Body of pancreas (tissue), 4 donors: ENCODE measurements at places on chromosomes 6 and 20. TPM values are rescaled to one million over a fixed set of nuclear protein-coding genes. Genes with fewer than 3 reads are reported as not detected.

Gene SLC22A23
- total RNA-seq = 32.2 TPM

Gene EYS
- not detected for total RNA-seq

Gene TRIM31
- total RNA-seq = 0.26 TPM

Gene OR12D3
- total RNA-seq = not detected

Gene SLC26A8
- not detected for total RNA-seq

Gene KCNG1
- total RNA-seq = 6.2 TPM

DNA sequence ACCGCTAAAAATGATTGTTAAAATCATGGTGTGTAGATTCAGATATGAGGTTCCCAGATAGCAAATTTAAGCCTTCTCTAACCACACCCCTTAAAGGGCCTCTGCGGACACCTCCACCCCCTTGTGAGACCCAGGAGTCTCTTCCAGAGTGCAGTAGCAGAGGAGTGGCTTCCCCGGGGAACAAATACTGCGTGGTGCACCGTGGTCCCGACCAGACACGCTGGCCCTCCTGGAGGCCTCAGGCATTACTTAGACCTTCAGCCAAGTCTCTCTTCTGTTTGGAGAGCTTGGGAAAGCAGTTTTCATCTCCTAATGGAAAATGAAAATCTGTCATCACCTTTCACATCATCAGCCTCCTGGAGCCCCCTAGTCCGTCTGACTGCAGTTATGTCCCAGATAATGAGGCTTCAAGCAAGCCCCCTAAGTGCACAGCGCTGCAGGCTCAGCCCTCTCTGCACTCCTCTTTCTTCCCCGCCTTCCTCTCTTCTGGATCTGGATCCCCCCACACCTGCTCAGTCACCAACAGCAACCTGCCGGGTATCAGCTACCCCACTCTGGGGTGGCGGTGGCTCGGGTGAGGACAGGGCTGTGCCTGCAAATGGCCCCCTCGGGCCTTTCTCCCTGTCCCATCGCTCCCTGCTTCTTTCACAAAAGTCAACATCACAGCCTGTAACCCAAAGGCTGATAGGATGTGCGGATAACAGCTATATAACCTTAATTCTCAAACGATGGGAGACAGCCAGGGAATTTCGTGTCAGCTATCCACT, 58.8 kb upstream of the TAGAP start:
- H3K4me1 ChIP-seq = peaks cover 12% of the 10 kb centered on the region
- H3K27me3 ChIP-seq = no peaks in the 10 kb centered on the region
- H3K36me3 ChIP-seq = no peaks in the 10 kb centered on the region
- H3K4me3 ChIP-seq = no peak overlapping the region
- no peak overlapping the region for H3K27ac ChIP-seq

GRCh38 chr20:41392871-41393704, 26.5 kb upstream of the EMILIN3 start:
- H3K4me1 ChIP-seq = no peaks in the 10 kb centered on the region
- no peak overlapping the region for H3K4me3 ChIP-seq
- H3K36me3 ChIP-seq = no peaks in the 10 kb centered on the region
- no peak overlapping the region for H3K27ac ChIP-seq
- peak; percentile 44 for DNase-seq

DNA sequence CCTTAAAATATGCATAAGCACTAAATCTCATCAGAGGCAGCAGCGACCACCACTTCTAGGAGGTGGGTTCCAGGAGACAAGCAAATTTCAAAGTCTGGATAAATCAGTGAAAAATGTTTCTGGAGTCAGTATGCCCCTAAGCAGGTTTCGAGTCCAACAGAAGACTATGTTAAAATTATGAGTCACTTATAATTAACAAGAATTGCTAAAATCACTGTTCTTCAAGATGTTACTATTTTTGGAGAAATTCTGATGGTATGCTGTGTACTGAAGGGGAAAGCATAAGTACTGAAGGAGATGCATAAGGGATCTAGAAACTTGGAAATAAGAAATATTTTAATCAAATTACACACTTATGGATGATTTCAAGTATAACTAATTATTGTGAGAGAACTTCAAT, 58.0 kb downstream of the DTNBP1 start:
- no peak overlapping the region for H3K4me3 ChIP-seq
- H3K36me3 ChIP-seq = no peaks in the 10 kb centered on the region
- no peak for DNase-seq
- H3K27ac ChIP-seq = no peak overlapping the region
- H3K27me3 ChIP-seq = no peaks in the 10 kb centered on the region

DNA sequence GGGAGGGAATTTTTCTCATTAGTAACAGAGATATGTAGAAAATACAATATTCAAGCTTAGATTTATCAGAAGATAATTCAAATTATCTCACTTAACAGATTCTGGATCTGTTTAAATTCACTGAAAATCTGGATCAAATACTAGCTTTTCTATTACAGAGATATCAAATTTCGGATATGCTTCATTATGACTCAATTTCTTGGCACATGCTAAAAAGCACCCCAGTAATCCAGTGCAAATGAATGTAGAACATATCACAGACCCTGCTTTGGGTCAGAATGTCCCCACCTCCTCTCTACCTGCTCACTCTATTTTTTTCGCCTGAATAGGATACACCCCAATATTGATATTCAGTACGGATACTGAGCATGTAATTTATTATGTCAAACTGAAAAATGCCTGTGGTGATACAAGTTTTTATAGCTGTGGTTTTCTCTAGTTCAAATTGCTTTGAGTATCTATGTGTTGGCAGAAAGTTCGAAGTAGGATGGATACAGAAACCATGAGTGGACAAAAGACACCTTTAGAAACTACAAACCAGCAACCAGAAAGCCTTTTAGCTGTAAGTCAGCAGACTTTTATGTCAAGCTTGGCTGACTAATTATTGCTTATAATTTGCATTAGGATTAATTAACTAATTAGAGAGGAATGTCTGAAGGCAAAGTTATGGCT, 290.0 kb downstream of the TFAP2B start:
- H3K4me3 ChIP-seq = no peak overlapping the region
- no peaks in the 10 kb centered on the region for H3K4me1 ChIP-seq
- H3K27me3 ChIP-seq = no peaks in the 10 kb centered on the region
- H3K27ac ChIP-seq = no peak overlapping the region
- no peak for DNase-seq

DNA sequence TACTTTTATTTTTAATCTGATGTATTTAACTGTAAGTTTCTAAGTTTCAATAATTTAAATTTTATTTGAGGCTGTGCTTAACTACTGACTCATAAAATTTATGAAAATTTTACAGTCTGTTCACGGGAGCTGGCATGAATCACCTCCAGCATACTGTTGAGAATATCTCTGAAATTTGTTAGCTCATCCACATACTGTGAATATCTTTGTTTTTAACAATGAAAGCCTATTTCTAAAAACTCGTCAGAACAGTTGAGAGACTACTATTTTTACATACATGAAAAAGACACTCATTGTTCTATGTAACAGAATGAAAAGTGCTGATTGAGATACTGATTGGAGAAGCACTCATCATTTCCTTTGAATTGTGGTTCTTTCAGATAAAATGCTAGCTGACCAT, 749.3 kb downstream of the TENT5A start:
- no peaks in the 10 kb centered on the region for H3K27me3 ChIP-seq
- H3K4me3 ChIP-seq = no peak overlapping the region
- H3K27ac ChIP-seq = no peak overlapping the region
- H3K4me1 ChIP-seq = no peaks in the 10 kb centered on the region

- H3K27me3 ChIP-seq = no peaks in the 10 kb centered on the region
- DNase-seq = no peak
- no peaks in the 10 kb centered on the region for H3K4me1 ChIP-seq
- no peak overlapping the region for H3K27ac ChIP-seq
- H3K36me3 ChIP-seq = no peaks in the 10 kb centered on the region
These were observed 625.9 kb upstream of the EPHA7 start for GRCh38 chr6:94045099-94045829.

DNA sequence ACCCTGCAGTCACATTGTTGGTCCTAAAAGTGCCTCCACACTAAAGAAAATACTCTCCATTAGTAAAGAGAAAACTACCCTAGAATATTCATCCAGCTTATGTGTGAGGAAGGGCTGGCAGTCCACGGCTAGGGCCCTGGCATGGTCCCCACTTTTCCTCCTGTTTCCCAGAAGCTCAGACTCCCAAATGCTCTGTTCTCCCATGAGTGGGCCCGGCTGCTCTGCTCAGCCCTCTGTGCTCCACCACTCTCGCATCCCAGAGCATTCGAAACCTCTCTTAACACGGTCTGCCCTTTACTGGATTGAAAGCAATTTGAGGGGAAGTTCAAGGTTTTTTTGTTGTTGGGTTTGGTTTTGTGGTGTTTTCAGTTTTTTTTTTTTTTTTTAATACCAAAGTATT, 61.8 kb downstream of the APCDD1L start:
- DNase-seq = no peak
- H3K27ac ChIP-seq = no peak overlapping the region
- no peaks in the 10 kb centered on the region for H3K27me3 ChIP-seq
- no peak overlapping the region for H3K4me3 ChIP-seq

GRCh38 chr6:158772851-158773371, 46.3 kb downstream of the EZR start:
- H3K27me3 ChIP-seq = no peaks in the 10 kb centered on the region
- H3K4me1 ChIP-seq = no peaks in the 10 kb centered on the region
- DNase-seq = no peak
- H3K36me3 ChIP-seq = peaks cover 58% of the 10 kb centered on the region
- no peak overlapping the region for H3K4me3 ChIP-seq

DNA sequence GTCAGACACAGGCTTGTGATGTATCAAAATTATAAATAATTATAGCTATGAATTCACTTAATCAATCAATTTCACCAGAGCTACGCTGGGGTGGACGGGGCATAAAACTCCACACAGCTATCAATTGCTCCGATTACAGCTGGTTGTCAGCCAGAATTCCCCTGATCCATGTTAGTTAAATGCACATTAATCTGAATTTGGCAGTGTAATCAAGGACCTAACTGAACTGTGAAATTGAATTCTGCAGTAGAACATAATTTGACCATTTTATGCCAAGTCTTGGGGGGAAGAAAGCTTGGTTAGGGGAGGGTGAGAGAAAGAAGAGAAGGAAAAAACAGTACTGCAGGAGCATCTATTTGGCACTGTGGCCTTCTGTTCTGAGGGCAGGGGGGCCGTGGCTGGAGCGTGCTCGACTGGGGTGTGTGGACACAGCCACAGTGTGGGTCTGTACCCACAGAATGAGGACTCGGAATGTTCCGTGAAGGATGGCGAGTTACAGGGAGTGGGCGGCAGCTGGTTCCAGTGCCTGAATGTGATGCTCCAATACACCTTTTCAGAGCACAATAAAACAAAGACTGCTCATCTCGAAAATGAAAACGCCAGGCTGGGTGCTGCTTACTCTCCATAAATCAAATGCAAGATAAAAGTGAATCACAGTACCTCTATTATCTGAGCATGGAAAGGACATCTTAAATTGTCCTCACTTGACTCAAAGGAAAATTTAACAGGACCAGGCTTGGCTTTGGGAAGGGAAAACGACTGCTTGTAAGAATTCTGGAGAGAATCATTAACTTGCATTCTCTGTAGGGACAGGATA, 59.2 kb downstream of the LAMP5 start:
- H3K27me3 ChIP-seq = no peaks in the 10 kb centered on the region
- no peak overlapping the region for H3K4me3 ChIP-seq
- H3K36me3 ChIP-seq = no peaks in the 10 kb centered on the region
- H3K27ac ChIP-seq = no peak overlapping the region
- peaks cover 6% of the 10 kb centered on the region for H3K4me1 ChIP-seq
